Chondrocyte (in vitro differentiated cells): ENCODE measurements at places on chromosomes 3 and 15. TPM values are rescaled to one million over a fixed set of nuclear protein-coding genes. Genes with fewer than 3 reads are reported as not detected.

Gene KLF15
- total RNA-seq = 0.41 to 1.8 TPM (median 1.3 TPM) in 3 replicates

Gene PTX3
- 14.9 to 41.2 TPM (median 40.2 TPM) in 3 replicates for total RNA-seq

Gene ZBTB47
- total RNA-seq = 38.8 to 44.4 TPM (median 40.0 TPM) in 3 replicates

Gene LARP6
- total RNA-seq = 79.4 to 138 TPM (median 135 TPM) in 3 replicates

Gene OR5K2
- not detected in 3 replicates for total RNA-seq

Gene BTLA
- total RNA-seq = 0.42 TPM in 1 of 3 replicates, not detected in the others

Gene NANOGP8
- not detected in 3 replicates for total RNA-seq

Gene WDR72
- 0.17 TPM in 1 of 3 replicates, not detected in the others for total RNA-seq

Gene TTLL13
- 0.69 TPM in 1 of 3 replicates, not detected in the others for total RNA-seq

Gene CLSTN2
- 63.7 to 92.7 TPM (median 65.0 TPM) in 3 replicates for total RNA-seq

Gene GPR156
- total RNA-seq = 1.0 to 1.7 TPM (median 1.3 TPM) in 3 replicates

Gene PLA2G4B
- 2.1 to 3.4 TPM (median 2.9 TPM) in 3 replicates for total RNA-seq

Gene STOML1
- total RNA-seq = 18.0 to 26.4 TPM (median 18.9 TPM) in 3 replicates

Gene RTP3
- total RNA-seq = not detected in 3 replicates

Gene GP9
- not detected in 3 replicates for total RNA-seq

Gene TMEM212
- total RNA-seq = not detected in 3 replicates

Gene MYL3
- 0.22 to 0.82 TPM in 2 of 3 replicates, not detected in the other for total RNA-seq

Gene BCHE
- total RNA-seq = 1.6 to 4.2 TPM (median 1.9 TPM) in 3 replicates

Gene IQCH
- total RNA-seq = 1.00 to 1.4 TPM (median 1.0 TPM) in 3 replicates

Gene TIMP4
- 31.3 to 41.6 TPM (median 31.9 TPM) in 3 replicates for total RNA-seq

Gene CD276
- total RNA-seq = 157 to 196 TPM (median 192 TPM) in 3 replicates

Gene RPL14
- total RNA-seq = 1,107 to 1,188 TPM (median 1,159 TPM) in 3 replicates

Gene XCR1
- not detected in 3 replicates for total RNA-seq

Gene GOLGA8T
- 0.20 TPM in 1 of 3 replicates, not detected in the others for total RNA-seq

Gene HACL1
- total RNA-seq = 15.3 to 21.7 TPM (median 16.9 TPM) in 3 replicates

Gene HAPLN3
- total RNA-seq = 29.9 to 78.2 TPM (median 73.7 TPM) in 3 replicates

Gene CYB561D2
- 18.2 to 29.4 TPM (median 19.5 TPM) in 3 replicates for total RNA-seq

Gene CHRD
- 1.4 to 4.7 TPM (median 1.5 TPM) in 3 replicates for total RNA-seq

Gene CLDN18
- total RNA-seq = not detected in 3 replicates

Gene ZNF502
- not detected in 3 replicates for total RNA-seq

Gene FOXB1
- total RNA-seq = not detected in 3 replicates

Gene FGF7
- 1.1 TPM in 1 of 3 replicates, not detected in the others for total RNA-seq

Gene CLDN1
- 7.3 to 13.8 TPM (median 13.1 TPM) in 3 replicates for total RNA-seq

Gene CHST13
- not detected in 3 replicates for total RNA-seq

Gene SLC35G2
- total RNA-seq = 2.8 to 3.9 TPM (median 3.8 TPM) in 3 replicates

Gene CRYBG3
- total RNA-seq = 15.5 to 17.7 TPM (median 15.6 TPM) in 3 replicates

Gene MAP2K5
- 14.0 to 19.8 TPM (median 17.5 TPM) in 3 replicates for total RNA-seq

Gene DPPA4
- 0.22 to 0.37 TPM (median 0.33 TPM) in 3 replicates for total RNA-seq

Gene HYAL2
- 31.3 to 37.0 TPM (median 36.8 TPM) in 3 replicates for total RNA-seq

Gene RASL12
- 1.7 to 13.1 TPM (median 12.7 TPM) in 3 replicates for total RNA-seq

Gene SLC22A14
- total RNA-seq = 0.62 to 1.2 TPM (median 0.75 TPM) in 3 replicates

Gene GOLGA6L24
- total RNA-seq = not detected in 3 replicates

Gene CHRFAM7A
- total RNA-seq = 1.2 to 5.3 TPM (median 4.4 TPM) in 3 replicates

Gene SUCNR1
- total RNA-seq = 0.12 to 0.13 TPM in 2 of 3 replicates, not detected in the other

Gene LRRC34
- total RNA-seq = 1.5 to 2.2 TPM (median 1.9 TPM) in 3 replicates

Gene CYP11A1
- 0.32 to 0.54 TPM in 2 of 3 replicates, not detected in the other for total RNA-seq
